T-helper 1 cell (primary cell): ENCODE measurements at places on chromosomes 4 and X.

- no peak for DNase-seq
Observed at GRCh38 chr4:53920883-53921282, 143.5 kb downstream of the CHIC2 start.

GRCh38 chr4:182015014-182015413, 228.2 kb upstream of the TENM3 start:
- no peak for DNase-seq

DNA sequence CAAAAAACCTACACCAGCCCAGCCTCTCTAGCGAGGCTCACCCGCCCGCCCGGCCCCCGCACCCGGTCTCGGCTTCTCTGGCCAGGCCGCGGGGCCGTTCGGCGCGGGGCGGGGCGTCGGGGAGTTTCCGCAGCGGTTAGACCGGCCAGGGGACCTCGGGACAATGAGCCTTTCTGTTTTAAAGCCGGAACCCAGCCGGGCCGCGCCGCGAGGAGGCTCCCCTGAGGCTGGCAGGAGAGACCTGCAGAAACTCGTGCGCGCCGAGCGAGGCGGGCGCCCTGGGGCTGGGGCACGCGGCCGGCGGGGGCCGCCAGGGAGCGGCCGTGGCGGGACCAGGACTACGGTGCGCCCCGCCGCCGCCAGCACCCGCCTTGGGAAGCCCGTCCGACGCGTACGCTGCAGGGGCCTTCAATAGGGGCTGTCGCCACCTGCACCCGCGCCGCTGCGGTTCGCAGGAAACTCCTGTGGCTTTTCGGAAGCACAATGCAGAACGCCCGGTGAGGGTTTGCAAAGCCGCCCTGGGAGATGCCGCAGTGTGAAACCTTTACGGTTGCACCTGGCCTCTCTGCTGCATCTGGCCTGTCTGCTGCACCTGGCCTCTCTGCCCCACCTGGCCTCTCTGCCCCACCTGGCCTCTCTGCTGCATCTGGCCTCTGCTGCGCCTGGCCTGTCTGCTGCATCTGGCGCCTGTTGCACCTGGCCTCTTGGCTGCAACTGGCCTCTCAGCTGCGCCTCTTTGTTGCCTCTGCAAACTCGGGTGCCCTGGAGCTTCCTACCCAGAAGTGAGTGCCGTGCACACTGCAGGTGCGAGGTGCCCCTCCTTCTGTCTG, 63.9 kb downstream of the TRAPPC11 start:
- DNase-seq: peak; percentile 32

GRCh38 chrX:105302246-105302645, 81.8 kb upstream of the TEX13A start:
- DNase-seq: no peak

- DNase-seq: no peak
Observed at GRCh38 chrX:2677764-2678163, 13.3 kb upstream of the CD99 start.

DNA sequence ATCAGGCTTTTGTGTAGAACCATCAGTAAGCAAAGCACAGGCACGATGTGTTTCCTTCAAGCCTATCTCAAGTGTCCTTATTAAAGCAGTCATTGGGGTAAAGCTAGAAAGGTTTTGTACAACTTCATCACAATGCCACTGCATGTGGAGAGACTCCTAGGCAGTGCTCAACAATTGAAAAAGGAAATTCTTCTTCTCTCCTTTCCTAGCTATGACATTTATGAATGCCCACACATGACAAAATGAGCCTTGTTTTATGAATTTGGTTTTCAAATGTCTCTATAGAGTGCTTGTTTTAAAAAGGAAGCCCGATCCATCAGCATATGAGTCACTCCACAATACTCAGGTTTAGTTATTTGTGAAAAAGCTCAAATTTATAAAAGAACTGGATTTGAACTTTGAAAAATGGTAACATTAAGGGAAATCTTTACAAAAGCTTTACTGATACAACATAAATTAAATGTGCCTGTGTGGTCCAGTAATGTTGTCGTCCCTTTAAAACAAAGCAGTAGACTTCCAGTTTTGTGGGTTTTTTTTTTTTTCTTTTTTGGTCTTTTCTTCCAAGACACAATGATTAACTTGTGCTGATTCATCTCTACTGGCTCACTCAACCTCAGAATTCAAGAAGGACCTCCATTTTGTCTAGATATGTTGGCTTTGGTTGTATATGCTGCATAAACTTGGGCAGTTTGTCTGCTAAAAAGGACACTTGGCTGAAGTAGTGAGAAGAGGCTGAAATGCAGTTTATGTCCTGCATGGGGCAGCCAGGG, 273.8 kb downstream of the GASK1B start:
- no peak for DNase-seq

GRCh38 chrX:47481160-47481559, 1.9 kb downstream of the ZNF41 start:
- no peak for DNase-seq

DNA sequence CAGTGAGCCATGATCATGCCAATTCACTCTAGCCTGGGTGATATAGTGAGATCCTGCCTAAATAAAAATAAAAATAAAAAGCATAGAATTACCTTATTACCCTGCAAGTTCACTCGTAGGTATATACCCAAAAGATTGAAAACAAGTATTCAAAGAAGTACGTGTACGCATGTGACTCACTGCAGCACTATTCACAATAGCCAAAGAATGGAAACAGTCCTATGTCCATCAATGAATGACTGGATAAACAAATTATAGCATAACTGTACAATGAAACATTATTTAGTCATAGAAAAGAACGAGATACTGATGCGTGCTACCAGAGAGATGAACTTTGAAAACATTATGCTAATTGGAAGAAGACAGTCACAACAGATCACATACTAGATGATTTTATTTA, 204.6 kb upstream of the DIAPH2 start:
- no peak for DNase-seq

DNA sequence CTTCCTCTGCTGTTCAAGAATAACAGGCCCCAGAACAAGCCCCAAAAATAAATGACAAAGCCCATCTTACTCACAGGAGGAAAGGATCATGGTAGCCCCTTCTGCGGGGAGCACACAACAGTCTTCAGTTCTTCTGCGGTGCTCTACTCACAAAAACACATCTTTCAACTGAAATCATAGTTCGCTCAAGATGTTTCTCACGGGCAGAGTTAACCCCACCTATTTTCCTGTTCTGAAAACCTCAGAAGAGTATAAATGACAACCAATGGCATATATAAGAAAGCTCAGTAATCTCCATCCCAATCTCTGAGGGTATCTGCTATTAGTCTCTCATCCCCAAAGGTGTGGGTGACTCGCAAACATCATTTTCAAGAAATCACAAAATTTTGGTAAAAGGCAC, at the start of gene TXK:
Gene TXK, minus strand, starts transcription at position 170 of the 400 bp plus-strand sequence. Its CDS starts 80 bp downstream, at position 90.
- no peak for DNase-seq

DNA sequence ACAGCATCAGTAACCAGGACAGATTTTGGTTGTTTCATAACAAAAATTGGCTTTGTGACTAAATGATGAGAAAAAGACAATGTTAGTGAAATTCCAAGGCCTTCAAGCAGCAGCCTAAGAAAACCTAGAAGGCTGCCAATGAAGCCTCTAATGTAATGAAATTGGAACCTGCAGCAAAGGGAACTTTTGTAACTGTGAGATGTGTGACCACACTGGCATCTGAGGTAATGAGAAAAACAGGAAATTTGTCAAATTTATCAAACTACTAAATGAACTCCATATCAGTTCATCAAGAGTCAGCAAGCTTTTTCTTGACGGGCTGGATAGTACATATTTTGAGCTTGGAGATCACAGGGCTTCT, 30.4 kb upstream of the EMCN start:
- DNase-seq: no peak

DNA sequence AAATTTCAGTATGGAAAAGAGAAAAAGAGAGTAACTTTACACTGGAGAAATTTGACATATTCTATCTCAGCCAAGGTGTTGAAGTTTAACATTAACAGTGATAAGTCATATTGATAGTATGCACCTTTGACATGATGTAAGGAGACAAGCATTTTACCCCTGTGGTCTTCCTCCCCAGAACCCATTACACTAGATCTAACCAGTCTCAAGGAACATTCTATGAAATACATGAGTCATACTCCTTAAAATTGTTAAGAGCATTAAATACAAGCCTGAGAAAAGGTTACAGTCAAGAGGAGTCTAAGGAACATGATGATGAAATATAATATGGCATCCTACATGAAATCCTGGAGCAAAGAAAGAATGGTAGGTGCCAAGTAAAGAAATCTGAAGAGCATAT, 1151.3 kb upstream of the IGFBP7 start:
- DNase-seq: no peak

DNA sequence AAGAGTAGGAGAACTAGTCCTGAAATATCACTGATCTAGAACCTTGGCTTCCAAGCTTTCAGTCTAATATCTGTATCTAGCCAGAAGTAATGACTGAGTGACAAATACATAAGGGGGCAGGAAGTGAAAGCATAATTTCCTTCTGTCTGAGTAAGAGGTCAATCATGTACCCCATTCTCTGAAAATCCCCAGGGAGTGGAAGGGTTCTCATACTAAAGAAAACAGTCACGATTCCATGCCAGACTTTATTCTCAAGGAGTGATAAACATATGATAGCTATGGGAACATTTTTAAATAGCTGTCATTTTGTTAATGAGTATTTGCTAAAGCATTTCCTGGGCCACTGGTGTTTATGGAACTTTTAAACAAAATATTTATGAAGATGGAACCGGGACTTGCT, 308.5 kb downstream of the ARHGAP24 start:
- DNase-seq: no peak

DNA sequence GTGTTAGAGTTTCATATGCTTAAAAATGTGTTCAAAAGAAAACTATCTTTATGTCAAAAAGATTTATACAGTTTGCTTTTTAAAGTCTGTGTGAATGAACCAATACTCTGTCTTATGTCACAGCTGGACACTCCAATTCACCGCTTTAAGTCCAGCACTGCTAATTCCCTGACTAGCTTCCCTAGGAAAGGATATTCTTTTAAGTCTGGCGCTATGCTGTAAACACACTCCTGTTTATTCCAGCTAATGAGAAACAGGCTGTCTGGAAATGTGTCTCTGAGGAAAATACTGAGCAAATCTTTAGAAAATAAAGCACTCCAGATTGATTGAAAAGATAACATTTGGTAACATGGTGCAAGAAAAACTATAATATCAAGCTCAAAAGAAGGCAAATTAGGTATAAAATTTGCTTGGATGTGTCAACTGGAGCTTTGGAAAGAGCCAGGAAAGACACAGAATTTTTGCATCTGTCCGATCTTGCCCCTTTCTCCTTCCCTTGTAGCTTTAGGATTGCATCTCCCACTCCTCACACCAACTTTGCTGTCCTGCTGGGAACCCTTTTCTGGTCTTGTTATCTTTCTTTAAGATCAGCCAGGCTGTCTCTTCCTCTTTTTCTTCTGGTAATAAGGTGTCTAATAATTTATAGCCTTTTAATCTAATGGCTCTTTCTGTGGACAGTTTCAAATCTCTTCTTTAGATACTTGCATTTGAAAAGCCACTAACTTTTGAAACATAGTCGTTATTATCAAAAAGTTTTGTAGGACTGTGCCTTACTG, 40.9 kb upstream of the VEGFC start:
- no peak for DNase-seq

GRCh38 chr4:163378661-163379060, 35.0 kb downstream of the NPY5R start:
- no peak for DNase-seq

DNA sequence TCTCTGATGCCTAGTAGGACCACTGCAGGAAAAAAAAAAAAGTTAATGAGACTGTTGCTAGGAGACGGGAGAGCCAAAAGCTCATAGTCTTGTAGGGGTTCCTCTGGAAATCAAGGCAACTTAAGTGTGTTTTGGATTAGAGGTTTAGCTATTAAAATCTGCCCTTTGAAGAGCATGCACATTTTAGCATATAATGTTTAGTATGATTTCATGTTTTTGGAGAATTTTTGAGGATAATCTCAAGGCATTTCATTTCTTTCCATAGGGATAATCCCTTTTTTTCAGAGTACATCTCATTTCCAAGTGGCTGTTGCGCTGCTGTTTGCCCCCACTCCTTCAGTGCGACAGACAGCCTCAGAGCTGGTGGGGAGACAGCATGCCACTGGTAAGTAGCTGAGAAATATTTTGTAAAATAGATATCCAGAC, at the start of gene LINC00632:
Gene LINC00632, plus strand, starts transcription at position 339 of the 426 bp plus-strand sequence.
- no peak for DNase-seq

DNA sequence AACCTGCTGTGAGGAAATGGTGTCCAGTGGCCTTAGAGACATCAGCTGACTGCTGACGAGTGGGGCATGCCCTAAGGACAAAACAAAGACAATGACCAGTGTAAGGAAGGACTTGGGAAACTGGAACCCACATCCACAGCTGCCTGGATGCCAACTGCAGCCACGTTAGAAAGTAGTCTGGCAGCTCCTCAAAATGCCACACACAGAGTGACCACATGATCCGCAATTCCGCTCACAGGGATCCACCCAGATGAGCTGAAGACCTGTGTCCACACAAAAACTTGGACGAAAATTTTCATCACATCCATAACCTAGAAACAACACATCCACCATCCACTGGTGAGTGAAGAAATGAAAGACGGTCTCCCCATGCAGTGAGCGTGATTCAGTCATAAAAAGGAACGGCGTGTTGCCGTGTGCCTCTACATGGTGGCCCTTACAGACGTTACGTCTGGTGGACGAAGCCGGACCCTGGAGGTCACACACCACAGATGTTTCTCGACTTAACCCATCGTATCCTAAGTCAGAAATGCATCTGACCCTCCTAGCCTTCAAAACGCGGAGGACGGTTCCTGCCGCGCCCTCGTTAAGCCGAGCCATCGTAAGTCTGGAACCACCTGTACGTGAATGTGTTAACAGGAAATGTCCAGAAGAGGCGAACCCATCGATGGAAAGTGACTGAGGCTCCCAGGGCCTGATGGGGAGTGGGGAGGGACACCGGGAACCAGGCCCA, 40.6 kb upstream of the MXD4 start:
- DNase-seq: no peak

- no peak for DNase-seq
Observed at GRCh38 chr4:44845309-44845708, 119.0 kb upstream of the GNPDA2 start.

DNA sequence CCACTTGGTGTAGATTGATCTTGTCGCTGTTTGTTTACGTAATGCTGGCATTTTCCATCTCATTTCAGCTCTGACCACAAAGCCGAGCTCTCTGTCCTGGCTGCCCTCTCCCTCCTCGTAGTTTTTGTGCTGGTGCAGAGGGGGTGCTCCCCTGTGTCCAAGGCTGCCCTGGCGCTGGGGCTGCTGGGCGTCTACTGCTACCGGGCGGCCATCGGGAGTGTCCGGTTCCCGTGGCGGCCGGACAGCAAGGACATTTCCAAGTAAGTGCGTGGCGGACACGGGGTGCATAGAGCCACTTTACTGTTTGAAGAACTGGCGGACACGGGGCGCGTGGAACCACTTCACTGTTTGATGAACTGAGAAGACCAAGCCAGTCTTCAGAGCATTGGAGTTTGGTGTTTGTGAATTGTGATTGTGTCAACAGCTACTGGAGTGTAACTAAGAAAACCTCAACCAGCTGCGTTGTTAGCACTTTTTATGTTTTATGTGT, 28.0 kb downstream of the PIGG start:
- no peak for DNase-seq

DNA sequence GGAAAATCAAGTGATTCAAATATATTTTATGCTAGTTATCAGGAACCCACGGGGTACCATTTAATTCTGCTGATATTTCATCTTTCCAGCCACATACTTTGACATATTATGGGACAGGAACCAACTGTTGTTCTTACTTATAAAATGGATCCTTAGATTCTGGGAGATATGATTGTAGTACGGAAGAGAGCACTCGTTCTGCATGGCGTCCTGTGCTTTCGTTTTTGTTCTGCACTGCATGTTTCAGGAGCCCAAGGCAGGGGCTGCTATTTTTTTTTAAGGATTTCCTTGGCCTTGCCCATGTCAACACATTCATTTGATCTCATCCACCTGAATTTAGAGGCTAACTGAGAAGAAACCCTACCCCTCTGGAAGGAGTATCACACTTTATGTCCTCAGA, 245.5 kb upstream of the TLL1 start:
- DNase-seq: no peak
